ENCODE measurements at places on chromosomes 6 and 20.

DNA sequence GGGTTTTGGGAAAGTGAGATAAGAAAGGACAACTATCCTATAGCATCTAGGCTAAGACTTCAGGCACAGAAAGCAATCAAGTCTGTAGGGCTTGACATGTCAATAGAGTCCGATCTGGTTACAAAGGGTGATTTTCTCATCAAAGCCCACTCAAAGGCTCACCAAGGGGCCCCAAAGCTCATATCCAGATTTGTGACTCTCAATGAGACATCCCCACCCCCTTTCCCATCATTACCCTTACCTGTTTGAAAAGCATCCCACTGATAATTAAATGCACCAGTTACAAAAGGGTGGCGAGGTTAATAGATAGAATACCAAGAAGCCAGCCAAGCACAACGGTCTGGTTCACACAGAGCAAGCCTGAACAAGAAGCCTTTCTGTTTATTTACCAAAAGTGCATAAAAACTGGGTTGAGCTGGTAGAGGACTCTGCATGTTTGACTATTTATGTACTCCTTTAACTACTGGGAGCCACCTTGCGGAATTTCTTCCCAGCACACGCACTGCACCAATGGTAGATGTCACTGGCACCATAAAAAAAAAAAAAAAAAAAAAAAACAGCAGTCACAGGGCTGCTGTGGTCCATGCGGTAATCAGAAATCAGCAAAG lies 6.1 kb downstream of the JAG1 start:
- DNase-seq = no peak

- peak; percentile 62 for DNase-seq
Measured at GRCh38 chr6:113385020-113385431, 472.1 kb upstream of the MARCKS start.

- no peak for DNase-seq
Measured at GRCh38 chr20:19978511-19979210, 38.5 kb upstream of the NAA20 start.

DNA sequence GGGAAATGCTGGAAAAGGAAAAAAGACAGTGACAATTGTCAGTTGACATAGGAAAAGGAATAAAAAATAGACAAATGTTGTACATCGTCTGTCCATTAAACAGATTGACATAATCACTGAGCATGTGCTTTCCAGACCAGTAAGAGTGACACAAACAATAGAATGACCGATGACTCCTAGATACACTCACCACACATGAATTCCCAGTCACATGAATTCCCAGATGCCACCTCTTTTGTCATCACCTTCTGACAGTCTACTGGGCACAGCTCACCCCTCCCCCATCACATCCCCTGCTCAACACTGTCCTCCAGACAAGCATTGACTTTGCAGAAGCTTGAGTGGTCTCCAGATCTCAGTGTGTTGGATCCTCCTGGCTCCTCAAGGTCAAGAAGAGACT lies 25.9 kb downstream of the POM121L2 start:
- no peak for DNase-seq

- no peak for DNase-seq
Measured at GRCh38 chr20:38372806-38373205, 26.5 kb downstream of the LBP start.

- peak; percentile 24 for DNase-seq
Measured at GRCh38 chr6:118644007-118644406, 7.4 kb downstream of the CEP85L start.

DNA sequence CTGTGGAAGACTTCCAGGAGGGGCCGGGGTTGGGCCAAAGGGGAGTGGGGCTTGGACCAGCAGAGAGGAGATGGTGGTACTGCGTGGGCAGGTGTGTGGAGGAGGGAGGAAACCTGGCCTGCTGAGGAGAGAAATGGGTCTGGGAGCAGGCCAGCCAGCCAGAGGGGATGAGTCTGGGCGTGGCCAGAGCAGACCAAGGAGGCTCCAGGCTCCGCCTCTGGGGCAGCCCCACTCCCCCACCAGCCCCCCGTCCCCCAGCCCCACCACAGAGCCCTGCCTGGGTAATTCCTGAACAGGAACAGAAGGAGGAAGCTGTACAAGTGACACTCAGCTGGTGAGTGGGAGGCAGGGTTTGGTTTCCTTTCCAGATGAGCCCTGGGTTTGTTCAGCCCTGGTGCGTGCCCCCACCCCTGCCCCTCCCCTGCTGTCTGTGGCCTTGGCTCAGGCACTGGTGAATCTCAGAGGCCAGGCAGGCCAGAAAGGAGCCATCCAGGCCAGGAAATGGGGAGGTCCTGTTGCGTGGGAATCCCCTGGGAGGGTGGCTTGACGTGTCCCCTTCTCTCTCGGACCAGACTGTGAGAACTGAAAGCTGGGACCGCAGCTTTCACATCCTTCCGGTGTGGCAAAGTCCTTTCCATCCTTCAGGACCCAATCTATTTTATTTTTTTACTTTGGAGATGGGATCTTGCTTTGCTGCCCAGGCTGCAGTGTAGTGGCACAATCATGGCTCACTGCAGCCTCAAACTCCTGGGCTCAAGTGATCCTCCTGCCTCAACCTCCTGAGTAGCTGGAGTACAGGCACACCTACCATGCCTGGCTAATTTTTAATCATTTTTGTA lies 9.4 kb upstream of the SRC start:
- no peak for DNase-seq

DNA sequence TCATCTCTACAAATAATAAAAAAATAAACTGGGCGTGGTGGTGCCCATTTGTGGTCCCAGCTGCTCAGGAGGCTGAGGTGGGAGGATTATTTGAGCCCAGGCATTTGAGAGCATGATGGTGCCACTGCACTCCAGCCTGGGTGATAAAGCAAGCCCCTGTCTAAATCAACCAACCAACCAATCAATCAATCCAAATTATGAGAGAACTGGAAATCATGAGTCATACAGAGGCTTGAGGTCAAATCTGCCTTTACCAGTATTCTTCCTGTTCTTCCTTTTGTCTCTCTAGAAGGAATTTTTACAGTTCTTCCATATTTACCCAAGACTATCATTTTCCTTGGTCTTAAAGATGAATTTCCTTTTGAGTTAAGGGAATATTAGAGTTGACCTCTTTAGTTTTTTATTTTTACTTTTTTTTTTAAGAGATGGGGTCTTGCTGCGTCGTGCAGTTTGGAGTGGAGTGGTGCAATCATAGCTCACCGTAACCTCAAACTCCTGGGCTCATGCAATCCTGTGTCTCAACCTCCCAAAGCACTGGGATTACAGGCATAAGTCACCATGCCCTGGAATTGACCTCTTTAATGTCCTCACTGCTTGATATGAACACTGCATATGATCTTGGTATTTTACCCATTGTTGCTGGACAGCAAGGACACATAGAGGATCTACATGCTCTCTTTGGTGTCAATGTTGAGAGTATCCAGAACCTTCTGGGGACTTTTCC lies 44.1 kb upstream of the TXNDC5 start:
- DNase-seq = no peak
